Placental pericyte (primary cell): ENCODE measurements at places on chromosomes 6 and 20. TPM values are rescaled to one million over a fixed set of nuclear protein-coding genes. Genes with fewer than 3 reads are reported as not detected.

Gene PRND
- not detected in 2 replicates for total RNA-seq

Gene AIF1
- not detected in 2 replicates for total RNA-seq

Gene PRPH2
- 2.6 and 3.9 TPM in 2 replicates for total RNA-seq

Gene LINC00237
- not detected in 2 replicates for total RNA-seq

Gene CDKAL1
- total RNA-seq, result 14.4 and 30.5 TPM in 2 replicates

Gene MYT1
- total RNA-seq, result not detected in 2 replicates

Gene SAMD5
- 1.1 and 1.7 TPM in 2 replicates for total RNA-seq

Gene DEFB132
- not detected in 2 replicates for total RNA-seq

Gene PPT2
- 25.8 and 46.8 TPM in 2 replicates for total RNA-seq

Gene ZNF311
- 0.43 and 0.44 TPM in 2 replicates for total RNA-seq

Gene PRR18
- total RNA-seq, result not detected in 2 replicates

Gene UBD
- total RNA-seq, result not detected in 2 replicates

Gene RBM38
- total RNA-seq, result 7.0 and 11.7 TPM in 2 replicates

Gene PRDM13
- not detected in 2 replicates for total RNA-seq

Gene RAET1G
- 1.3 and 1.6 TPM in 2 replicates for total RNA-seq
